ENCODE measurements at places on chromosomes 16 and 17. TPM values are rescaled to one million over a fixed set of nuclear protein-coding genes. Genes with fewer than 3 reads are reported as not detected.

The KLHL11 gene
- 3.4 TPM for polyA plus RNA-seq

The ZNF423 gene
- 38.2 TPM for polyA plus RNA-seq

The PHOSPHO1 gene
- polyA plus RNA-seq: 0.45 TPM

The KRTAP4-1 gene
- polyA plus RNA-seq: 0.16 TPM

The MILR1 gene
- not detected for polyA plus RNA-seq

The MT1A gene
- not detected for polyA plus RNA-seq

The VEZF1 gene
- 28.9 TPM for polyA plus RNA-seq

The FOXL1 gene
- polyA plus RNA-seq: 0.03 TPM

The SLC38A10 gene
- polyA plus RNA-seq: 26.4 TPM

The CBX2 gene
- polyA plus RNA-seq: 86.5 TPM

The KRTAP9-2 gene
- not detected for polyA plus RNA-seq

GRCh38 chr16:54928411-54929089 is 2.1 kb upstream of the IRX5 start:
- DNase-seq: peak; percentile 55

GRCh38 chr17:78219396-78220150 is 5.5 kb downstream of the BIRC5 start:
- no peak for DNase-seq

GRCh38 chr16:68128577-68129305 is 43.6 kb downstream of the NFATC3 start:
- DNase-seq: no peak

GRCh38 chr17:36529121-36529520 is 5.5 kb downstream of the MYO19 start:
- no peak for DNase-seq

DNA sequence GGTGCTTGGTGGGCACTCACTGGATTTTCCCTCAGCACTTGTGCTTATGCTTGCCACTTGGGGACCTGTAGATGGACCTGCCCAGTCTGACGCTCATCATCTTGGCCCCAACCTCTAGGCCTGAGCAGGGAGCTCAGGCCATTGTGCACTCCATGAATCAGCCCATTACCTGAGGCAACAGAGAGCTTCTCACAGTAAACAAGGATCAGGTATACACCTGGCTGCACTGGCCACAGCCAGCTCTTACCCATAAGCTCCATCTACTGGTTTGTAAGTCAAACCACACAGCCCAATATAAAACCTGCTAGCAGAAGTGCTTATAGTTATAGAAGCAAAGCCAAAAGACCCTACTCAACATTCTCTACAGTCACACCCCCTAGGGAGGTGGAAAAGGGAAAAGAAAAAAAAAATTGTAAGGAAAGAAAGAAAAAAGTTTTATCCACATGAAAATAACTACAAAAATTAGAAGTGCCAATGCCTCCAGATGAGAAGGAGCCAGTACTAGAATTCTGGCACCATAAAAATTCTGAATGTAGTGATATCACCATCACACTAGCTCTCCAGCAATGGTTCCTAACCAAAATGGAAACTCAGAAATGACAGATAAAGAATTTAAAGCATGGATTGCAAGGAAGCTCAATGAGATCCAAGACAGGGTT is 87.8 kb upstream of the CDH5 start:
- peak; percentile 42 for DNase-seq

DNA sequence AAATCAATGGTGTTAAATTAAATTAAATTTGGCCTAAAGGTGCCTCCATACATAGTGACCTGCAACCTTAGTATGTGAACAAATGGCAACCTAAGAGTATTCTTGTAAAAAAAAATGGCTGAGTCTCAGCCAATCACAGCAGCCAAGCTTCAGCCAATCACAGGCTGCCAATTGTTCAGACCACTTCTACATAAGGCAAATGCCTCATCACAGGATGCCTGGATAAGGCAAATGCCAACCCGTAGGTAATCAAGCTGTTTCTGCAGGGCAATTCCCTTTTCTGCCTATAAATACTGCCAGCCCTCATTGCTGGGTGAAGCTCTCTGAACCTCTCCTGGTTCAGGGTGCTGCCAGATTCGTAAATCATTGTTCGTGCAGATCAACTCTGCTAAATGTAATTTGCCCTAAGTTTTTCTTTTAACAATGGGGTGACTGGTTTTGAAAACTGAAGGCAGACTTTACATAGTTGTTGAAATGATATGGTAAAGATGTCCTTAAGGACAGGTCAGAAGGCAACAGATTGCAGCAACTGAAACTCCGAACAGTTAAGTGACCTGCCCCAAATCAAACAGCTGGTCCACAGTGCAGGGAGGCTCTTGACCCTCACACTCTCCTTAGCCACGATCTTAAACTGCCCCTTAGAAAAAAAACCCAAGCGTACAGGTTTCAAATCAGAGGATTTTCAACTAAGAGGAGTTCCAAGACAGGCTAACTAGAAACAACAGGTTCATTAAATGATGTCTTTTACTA is 50.3 kb downstream of the N4BP1 start:
- DNase-seq: no peak

DNA sequence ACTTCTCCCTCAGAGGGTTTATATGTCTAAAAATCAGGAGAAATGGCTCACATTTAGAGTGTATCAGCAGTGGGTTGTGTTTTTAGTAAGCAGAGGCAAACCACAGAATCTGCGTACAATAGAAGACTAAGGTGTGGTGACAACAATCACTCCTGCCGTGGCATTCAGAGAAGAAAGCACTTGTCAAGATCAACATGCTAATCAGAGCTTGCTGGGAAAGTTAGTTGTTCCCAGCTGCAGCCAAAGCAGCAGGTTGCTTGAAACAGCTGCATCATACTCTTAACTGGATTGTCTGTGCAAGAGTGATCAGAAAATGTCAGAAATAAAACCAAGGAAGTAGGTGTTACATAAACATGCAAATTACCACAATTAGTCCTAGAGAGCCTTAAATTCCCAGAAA is 616.4 kb downstream of the CDH8 start:
- no peak for DNase-seq

- no peak for DNase-seq
Observed at GRCh38 chr16:5005916-5006315, 27.8 kb downstream of the NAGPA start.

DNA sequence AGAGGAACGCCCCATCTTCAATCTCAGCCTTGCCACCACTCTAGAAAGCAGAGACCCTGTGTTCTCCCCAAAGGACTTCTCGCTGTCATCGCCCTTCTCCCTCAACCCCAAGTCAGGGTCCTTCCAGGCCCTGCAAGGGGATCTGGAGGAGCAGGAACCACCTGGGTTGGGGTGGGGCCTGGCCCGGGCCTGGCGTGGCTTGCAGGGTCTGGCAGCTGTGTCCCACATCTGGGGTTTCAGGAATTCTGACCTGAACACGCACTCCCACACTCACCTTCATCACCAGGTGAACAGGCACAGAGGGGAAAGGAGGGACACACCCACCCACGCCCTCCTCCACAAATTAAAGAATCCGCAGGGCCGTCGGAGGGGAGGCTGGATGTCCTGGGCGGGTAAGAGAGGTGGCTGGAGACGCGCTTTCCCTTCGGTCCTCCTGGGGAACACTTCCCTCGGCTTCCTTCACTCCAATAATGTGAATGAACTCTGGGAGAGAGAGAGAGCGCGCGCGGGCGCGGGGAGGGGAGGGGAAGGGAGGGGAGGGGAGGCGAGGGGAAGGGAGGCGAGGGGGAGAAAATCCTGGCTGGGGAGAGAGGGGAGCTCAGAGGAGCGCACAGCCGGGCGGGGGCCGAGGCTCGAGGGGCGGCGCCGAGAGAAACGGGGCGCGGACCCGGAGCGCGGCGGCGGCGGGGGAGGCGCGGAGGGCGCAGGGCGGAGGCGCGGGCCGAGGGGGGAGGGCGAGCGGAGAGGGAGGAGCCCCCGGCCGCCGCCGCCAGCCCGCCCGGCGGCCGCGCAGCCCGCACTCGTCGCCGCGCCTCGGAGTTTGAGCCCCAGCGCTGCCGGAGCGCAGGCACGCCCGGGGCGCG is at the start of gene CACNG4:
Gene CACNG4 (plus strand): TSS at position 799 of the 863 bp plus-strand sequence. CDS start 205 bp downstream, outside the sequence.
- DNase-seq: peak; percentile 73

DNA sequence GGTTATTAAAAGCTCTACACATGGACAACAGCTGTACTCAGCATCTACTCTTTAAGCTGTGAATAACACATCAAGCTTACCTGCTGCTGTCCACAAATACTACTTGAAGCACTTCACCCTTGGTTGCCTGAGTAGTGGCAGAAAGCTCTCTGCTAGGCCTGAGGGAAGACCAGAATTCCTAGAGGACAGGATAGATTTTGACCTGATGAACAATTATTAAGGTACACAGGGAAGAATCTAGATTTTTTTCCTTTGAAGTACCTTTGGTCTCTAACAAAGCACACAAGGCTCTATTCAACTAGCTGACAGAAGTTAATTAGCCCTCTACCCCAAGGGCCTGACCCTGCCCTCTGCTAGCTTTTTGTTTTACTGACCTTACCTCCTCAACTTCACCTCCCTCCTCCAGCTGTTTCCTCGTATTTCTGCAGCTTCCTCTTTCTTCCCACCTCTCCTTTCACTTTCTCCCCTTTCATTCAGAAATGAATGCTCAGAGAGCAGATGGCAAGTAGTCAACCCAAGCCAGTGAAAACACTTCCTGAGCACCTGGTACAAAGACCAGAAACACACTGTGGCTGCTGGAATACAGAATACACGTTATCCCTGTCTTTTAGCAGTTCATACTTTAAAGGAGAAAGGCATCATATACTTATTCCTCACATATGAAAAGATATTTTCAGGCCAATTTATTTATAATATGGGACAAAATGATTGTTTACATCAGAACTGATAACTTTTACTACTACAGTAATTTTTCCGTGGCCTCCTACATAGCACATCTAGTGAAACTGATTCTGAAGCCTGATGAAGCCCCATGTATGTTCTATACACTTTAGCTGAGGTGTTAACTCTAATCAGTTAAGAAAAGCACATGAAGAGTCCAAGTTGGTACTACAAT is 5.7 kb upstream of the VEZF1 start:
- DNase-seq: no peak

DNA sequence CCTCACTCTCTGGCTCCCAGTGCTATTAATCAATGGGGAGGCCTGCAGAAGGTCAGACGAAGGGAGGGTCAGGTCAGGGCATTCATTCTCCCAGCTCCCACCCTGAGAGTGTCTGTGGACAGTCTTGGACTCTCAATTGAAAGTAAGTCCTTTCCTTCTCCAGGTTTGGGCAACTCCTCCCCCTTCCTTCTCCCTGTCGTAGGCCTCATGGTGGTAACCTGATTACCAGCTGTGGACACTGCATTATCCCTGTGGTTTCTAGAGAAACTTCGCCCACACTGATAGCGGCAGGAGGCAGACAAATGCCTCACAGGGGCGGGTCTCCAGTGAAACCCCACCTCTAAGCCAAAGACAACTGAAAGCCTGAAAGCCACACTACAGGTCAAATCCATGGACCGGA is 57.7 kb upstream of the SLC25A19 start:
- DNase-seq: no peak

DNA sequence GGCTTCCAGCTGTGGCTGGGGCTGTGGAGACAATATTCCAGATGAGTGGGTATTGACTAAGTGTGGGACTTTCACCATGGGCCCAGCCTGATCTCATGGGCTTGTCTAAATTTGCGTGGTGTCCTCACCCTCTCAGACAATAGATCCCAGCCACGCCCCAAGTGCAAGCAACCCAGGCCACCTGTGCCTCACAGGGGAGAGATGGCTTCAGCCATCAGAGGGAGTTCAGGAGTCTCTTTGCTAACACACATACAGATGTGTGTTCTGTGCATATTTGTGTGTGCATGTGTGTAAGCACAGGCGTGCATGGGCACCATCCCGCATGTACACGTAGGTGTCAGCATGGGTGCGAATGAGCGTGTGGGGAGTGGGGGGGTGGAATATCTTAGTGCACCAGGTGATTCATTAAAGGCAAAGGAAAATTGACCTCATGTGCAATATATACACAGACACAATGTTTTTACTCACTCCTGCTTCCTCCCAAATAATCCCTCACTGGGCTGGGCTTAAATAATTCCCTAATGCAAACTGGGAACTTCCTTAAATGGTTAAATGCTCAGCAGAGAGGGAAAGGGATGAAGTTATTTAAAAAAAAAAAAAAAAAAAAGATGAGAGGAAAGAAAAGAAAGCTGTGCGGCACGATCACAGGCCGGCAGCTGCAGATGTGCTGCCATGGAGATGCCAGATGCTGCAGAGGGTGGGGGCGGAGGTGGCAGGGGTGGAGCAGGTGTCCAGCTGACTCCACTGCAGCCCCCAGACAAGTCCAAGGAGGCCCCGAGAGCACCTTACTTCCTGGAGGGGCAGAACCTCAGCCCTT is 24.0 kb upstream of the CDC42EP4 start:
- DNase-seq: no peak

- no peak for DNase-seq
Observed at GRCh38 chr16:67024384-67025209, 4.4 kb upstream of the CBFB start.

DNA sequence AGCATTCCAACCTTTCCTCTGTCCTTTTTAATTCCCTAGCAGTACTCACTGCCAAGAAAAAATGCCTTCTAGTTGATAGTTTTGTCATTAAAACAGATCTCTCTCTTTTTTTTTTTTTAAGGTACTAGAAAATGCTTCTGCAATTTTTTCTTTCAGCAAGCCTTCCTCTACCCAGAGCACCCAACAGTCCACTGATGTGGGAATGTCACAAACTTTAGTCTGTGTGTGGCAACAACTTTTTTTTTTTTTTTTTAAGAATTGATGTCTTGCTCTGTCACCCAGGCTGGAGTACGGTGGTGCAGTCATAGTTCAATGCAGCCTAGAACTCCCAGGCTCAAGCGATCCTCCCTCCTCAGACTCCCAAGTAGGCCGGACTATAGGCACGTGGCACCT is 34.7 kb downstream of the CDRT15 start:
- DNase-seq: no peak

DNA sequence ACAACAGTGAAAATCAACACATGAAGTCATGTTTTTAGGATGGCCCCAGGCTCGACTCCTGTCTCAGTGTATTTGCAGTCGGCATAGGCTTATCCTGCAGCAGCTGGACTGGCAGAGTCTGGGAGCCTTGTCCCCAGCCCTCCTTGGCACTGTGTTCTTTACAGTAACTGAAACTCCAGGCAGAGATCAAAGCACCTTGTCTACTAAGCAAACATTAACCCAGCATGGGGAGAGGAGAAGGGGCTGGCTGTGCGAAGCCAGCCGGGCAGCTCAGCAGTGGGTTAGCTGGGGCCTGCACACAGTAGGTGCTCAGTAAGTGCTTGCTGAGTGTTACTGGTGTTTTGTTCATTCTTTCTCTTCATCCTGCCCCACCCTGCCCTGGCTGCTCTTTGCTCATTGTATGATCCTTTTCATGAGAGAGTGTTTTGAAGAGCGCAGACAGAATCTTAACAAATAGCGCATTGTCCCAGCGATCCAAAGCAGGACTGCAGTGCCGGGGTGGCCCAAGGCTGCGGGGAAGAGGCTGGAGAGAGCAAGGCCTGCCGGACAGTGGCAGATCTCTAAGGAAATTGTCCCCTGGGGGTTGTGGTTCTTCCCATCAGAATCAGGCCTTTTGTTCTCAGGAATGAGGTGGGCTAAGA is 23.5 kb upstream of the ITGB4 start:
- no peak for DNase-seq

- DNase-seq: no peak
Observed at GRCh38 chr17:20170085-20170484, 160.9 kb downstream of the SPECC1 start.

GRCh38 chr17:58328195-58329034 is at the start of gene TSPOAP1:
Gene TSPOAP1, minus strand, starts transcription at chr17:58328795. Its CDS starts 875 bp downstream, at chr17:58327920.
- peak; percentile 84 for DNase-seq

- DNase-seq: peak; percentile 7
Observed at GRCh38 chr16:49399594-49400364, 26.2 kb downstream of the C16orf78 start.
